NCI-H1694 treated with DMSO at 0.1 percent for 48 hours (cell line): ENCODE measurements at places on chromosomes 3 and 15.

GRCh38 chr3:141876891-141877621 is 613 bp downstream of the ATP1B3 start:
- DNase-seq, result no peak

GRCh38 chr15:31831596-31831995 is 198.7 kb upstream of the CHRNA7 start:
- DNase-seq, result no peak

DNA sequence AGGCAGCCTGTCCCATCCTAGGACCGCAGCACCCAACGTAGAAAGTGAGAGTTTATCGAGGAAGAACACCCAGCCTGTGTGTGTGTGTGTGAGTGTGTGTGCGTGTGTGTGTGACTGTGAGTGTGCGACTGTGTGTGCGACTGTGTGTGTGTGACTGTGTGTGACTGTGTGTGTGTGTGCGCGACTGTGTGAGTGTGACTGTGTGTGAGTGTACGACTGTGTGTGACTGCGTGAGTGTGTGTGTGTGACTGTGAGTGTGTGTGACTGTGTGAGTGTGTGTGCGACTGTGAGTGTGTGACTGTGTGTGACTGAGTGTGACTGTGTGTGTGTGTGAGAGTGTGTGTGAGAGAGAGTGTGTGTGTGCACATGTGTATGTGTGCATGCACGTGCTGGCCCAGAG is 15.1 kb upstream of the DLL4 start:
- no peak for DNase-seq

DNA sequence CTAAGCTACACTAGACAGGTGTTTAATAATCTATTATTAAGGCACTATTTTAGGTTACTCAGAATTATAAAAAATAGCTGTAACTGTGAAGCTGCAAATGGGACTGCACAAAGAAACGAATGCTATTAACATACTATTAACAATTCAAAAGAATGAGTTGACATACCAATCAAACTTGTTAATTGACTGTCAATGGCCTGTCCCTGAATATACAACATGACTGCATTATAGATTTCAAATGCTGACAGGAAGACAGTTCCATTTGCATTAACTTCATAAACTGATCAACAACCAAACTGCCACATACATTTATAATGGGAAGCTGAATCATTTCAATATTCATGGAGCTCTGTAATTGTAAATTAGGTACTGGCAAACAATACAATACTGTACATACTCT is 169.0 kb upstream of the NANOGP8 start:
- no peak for DNase-seq

DNA sequence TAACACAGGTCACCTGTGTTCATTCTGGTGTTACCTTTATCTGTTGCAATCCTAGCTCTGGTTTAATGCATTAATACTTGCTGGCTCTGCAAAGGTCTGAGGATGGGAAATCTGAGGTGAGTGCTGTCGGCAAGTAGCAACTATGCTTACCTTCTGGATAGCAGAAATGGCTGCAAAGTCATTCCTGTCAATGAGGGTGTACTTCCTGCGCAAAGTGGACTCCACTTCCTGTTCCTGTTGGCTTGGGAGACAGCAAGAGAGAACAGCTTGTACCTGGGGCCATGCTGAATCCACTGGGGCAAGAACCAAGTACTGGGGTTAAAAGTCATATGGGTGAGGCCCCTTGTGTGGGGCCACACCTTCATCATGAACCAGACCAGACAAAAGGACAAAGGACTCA is 37.3 kb downstream of the KIF9 start:
- DNase-seq, result no peak

DNA sequence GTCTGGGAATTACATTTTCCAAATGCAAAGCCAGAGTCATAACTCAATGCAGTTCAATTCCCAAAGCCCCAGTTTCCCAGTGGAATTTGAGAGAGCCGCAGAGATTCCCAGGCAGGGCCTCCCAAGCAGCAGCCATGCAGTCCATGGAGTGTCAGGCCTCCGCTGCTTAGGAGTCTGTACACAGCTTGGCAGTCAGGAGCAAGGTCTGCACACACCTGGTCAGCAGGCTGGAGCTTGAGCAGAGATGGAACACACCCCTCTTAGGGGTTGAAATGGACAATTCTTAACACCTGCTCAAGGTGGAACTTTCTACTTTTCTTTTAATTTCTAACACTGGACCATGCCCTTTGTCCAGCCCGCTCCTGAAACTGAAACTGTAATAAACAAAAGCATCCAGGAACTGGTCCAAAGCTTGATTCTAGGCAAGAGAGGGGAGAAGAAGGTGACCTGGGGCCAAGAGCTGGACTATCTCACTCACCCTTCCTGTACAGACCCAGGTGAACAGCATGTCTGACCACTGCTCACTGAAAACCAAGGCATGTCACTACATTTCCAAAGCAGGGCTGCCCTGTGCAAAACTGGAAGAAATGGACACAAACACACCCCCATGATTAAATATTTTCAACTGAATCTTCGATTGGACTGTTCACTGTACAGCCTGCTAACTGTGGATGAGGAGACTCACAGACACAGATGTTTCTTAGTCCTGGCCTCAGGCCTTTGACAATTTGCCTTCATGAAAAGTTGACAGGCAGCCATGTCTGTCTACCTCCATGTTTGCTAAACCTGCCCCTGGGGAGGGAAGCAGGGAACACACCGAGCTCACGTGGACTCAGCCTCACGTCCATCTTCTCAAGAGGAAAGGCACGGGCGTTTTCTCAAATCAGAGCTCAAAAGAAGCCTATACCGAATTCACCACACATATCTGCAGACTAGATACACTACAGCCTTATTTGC is 48.6 kb upstream of the DUSP7 start:
- DNase-seq, result no peak

DNA sequence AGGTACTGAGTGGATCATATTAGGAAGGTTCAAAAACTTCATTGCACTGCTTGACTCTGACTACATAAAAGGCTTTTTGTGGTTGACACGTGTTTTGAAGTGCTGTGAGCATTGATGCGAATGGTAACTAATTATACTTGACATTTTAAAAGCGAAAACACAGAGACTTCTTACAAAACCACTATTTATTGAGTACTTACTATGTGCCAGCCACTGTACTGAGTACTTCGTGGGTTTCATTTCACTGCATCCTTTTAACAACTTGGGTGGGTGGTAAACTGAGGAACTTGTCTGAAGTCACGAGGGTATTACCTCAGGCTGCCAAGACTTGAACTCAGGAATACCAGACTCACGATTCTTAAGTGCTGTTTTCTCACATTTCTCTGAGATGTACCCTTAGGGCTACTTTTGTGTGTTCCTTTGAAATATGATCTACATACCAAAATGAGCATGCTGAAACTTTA is 45.3 kb upstream of the PPP4R2 start:
- DNase-seq, result no peak

- DNase-seq, result no peak
Measured at GRCh38 chr3:46221391-46221790, 13.3 kb upstream of the CCR1 start.

- no peak for DNase-seq
Measured at GRCh38 chr15:93570527-93570926, 481.5 kb upstream of the RGMA start.

DNA sequence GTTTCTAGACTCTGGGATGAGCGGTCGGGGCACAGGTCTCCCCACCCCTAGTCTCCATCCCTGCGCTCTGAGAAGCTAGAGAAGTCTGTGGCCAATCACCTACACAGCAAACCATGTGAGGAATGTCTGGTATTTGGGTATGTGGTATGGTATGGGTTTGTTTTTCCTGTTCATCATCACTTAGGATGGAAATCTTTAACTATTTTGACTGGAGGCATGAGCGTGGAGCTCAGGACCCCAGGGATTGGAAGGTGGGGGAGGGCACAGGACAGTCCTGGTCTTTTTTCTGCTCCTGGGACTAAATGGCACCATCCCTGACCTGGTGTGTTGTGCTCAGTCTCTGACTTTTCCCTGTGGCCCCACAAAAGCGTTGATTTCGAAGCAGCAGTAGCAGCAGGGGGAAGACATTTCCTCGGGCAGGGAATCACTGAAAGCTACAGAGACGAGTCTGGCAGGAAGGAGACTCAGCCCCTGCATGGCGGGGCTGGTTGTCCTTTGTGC is 191.7 kb upstream of the TPM1 start:
- no peak for DNase-seq

GRCh38 chr3:150036780-150037179 is 66.1 kb upstream of the PFN2 start:
- no peak for DNase-seq

DNA sequence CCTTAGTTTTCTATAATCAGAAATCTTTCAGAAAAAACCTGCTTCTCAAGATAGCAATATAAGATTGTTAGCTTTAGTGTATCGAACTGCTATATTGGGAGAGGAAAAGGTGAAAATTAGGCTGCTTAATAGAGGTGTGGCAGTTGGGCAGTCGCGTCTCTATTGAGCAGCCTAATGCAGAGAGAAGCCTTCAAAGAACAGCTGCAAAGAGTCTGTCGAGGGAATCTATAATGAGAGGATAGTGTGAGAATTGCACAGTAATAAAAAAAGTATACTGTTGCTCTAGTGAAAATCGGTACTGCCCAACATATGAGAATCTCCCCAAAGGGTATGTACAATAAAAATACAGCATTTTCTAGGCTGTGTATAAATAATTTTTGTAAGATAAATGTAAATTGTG is 184.4 kb downstream of the TCF12 start:
- no peak for DNase-seq

DNA sequence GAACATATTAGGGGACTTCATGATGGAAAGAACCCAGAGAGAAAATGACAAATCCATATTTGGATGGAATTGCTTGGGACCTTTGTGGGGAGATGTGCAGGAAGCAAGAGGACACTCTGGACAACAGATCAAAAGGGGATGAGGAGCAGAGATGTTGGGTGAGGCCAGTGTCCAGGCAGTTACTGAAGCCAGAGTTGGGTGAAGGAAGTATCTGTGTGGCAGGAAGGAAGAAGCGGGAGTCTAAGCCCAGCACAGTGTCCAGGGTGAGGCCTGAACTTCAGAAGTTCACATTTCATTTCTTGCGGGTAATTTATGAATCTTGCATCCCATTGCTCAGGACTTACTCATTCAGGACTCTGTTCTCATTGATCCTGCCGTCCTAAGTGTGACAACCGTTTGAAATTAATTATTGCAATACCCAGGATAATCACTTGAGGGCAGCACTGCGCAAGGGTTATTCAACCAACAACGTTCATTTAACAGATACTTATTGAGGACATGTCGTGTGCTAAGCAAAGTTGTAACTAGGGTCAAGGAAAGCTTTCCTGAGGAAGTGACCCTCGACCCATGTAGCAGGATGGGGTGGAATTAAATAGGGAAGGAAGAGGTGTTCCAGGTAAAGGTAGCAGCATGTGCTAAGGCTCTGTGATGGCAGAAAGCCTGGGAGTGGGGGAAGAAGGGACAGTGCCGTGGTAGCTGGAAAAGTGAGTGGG is 61.3 kb upstream of the CMTM8 start:
- peak; percentile 36 for DNase-seq

- no peak for DNase-seq
Measured at GRCh38 chr3:128515-129172, 67.9 kb upstream of the CHL1 start.

DNA sequence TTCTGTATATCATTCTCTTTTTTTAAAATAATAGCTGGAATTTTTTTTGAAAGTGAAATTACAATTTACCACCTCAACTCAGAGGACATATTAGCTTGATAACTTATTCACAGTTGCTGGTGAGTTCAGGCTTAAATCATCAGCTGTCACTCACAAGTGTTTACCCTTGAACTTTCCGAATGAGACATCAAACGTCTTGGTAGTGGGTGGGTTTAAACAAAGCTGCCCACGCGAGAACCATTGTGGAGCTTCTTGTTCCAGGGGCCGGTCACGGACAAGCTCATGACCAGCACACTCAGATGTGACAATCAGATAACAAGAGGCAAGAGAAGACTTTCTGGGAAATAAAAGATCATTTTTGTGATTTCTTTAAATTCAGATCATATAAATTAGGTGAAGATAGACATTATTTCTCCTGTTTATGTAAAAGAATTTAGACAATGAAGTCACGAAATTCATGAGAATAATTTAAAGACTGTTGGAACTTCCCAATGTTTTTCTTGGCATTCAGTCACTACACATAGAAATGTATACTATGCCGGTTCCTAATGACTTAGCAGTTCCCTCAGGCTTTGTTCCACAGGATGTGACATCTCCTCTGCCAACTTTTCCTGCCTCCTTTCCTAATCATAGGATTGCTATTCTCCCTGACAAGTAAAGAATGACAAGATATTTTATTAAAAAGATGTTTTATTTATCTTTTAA is 29.3 kb downstream of the BTD start:
- no peak for DNase-seq

DNA sequence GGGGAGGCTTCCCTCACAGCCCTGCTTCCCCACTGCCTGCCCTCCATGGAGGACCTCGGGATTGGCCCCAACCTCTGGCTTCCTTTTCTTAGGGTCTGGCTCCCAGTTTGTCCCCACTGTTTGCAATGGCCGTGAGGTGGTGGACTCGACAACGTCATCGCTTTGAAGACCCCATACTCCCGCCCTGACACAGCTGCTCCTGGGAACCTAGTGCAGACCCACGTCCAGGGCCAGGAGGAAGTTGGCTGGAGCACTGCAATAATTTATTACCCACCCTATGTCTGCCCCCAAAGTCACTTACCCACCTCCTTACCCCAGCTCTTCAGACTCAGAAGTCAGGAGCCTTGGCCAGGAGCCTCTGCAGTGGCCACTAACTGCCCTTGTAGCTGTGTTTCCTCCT is 11.1 kb downstream of the GRM2 start:
- no peak for DNase-seq

GRCh38 chr15:84749111-84749991 is 959 bp downstream of the ZNF592 start:
- no peak for DNase-seq

- no peak for DNase-seq
Measured at GRCh38 chr3:54628888-54629441, 298.9 kb downstream of the LRTM1 start.

- DNase-seq, result no peak
Measured at GRCh38 chr3:2937055-2937454, 173.1 kb downstream of the IL5RA start.

DNA sequence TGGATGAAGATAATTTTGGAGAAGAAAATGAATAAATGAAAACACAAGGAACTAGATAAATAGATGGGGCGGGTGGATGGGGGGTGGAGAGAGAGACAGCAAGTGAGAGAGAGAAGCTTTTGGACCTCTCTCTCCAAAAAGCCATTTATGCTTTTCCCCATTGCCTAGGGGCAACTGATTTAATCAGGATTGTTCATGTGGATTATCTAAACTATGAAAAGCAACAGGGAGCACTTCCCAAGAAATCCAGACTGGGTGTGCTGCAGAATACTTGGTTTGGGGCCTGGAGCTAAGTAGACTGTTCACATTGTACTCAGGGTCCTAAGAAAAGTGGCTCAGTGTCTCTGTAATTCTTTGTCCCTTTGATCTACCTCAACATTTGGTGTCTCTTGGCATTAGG is 367.0 kb downstream of the TIGIT start:
- no peak for DNase-seq

DNA sequence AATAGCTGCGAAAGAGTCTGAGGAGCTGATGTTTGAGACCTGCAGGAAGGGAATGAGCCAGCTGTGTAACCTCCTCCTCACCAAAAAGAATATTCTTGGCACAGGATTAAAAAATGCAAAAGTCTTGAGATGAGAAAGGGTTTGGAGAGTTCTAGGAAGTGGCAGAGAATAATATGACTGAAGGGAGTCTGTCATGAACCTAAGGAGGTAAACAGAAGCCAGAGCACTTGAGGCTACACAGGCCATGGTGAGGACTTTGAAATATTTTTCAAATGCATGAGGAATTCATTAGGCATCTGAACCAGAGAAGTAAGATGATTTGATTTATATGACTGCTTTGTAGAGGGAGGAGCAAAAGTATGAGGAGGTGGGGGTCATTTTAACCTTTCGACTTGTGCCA is 347.8 kb downstream of the EPHA3 start:
- no peak for DNase-seq
